ENCODE measurements at places on chromosomes 13 and 19.
A peak's percentile ranks its signal among the peaks of the same experiment; 100 is the strongest.

DNA sequence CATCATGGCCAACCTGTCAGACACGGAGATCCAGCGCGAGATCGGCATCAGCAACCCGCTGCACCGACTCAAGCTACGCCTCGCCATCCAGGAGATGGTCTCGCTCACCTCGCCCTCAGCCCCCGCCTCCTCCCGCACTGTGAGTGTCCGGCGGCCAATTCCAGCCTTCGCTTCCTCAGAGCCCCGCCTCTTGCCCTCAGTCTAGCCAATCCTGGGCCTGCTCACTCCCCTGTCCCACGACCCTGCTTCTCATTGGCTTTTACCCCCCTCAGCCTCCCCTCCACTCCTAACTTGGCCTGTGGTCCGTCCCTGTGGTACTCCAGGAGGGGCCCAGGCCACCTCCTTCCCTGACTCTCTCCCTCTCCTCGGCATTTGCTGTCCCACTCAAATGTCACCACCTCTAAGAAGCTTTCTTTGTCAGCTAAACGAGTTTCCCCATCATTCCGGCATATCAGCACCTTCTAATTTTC is 12.3 kb downstream of the HRC start:
- DNase-seq, result peak; percentile 97

GRCh38 chr13:76397413-76397812 is 488.8 kb downstream of the KCTD12 start:
- no peak for DNase-seq

GRCh38 chr13:28582225-28582891 is 76.6 kb upstream of the POMP start:
- no peak for DNase-seq

DNA sequence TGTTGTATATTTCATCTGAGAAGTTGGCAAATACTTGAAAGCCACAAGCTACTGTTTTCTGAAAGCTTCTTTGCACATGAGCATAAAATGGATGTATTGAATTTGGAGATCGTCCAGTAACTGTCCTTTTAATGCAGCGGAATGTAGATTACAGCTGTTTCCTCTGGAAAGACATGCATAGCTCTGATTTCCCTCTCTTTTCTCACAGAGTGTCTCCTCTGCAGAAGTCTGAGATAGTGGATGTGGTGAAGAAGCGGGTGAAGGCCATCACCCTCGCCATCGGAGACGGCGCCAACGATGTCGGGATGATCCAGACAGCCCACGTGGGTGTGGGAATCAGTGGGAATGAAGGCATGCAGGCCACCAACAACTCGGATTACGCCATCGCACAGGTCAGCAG is 283.0 kb downstream of the SHISA2 start:
- no peak for DNase-seq

GRCh38 chr13:42968906-42969305 is 23.1 kb downstream of the EPSTI1 start:
- DNase-seq, result peak; percentile 41

- no peak for DNase-seq
Measured at GRCh38 chr13:111232191-111232590, 88.3 kb upstream of the TEX29 start.

DNA sequence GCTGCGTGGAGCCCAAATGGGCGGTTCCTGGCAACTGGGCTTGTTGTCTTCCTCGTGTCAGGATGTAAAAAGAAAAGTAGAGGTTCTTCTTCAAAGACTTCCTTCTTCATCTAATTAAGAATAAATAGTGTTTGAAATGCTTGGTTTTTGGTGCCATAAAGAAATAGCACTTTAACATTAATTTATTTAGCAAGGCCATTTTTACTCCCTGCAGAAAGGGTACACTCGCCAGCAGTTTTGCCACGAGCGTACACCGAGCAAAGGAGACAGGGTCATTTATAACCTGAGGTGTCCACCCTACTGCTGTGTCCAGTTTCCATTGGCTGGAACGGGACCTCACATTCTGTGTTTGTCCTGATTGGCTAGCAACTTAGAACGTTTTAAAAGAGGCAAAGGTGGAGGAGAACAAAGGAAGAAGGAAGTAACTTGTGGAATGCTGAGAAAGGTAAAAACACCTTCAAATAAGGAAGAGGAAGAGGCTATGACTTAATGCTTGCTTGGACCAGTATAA is 21.8 kb upstream of the OR10H1 start:
- DNase-seq, result no peak

- no peak for DNase-seq
Measured at GRCh38 chr13:98665638-98665995, 86.9 kb downstream of the SLC15A1 start.

DNA sequence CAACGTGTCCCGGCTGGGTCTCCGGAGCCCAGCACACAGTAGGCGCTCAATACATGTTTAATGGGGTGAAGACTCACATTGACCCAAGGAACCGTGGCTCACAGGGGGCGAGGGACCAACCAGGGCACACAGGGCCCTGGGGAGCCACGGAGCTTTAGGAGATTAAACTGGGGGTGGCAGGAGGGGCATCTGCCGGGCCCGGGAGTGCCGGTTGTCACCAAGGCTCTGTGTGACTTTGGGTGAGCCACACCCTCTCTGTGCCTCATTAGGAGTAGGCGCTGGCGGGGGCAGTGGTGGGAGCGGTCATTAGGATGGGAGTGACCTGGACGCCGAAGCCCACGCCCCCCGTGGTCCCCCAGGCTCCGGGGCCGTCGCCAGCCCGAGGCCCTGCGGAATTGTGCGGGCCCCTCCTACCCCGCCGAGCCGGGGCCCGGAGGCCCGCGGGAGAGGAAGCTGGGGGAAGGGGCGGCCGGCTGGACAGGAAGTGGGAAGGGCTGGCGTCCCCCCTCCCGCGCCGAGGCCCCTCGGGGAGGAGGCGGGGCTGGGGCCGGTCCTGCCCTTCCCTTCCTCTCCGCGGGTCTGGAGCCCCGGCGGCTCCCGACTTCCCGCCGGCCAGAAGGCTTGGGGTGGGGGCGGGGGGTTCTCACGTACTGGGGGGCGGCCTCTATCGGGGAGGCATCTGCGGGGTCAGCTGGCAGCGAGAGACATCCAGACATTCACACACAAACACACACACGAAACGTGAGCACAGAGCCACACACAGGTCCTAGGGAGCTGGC is 1.8 kb upstream of the SSBP4 start:
- DNase-seq, result peak; percentile 91

GRCh38 chr19:38933544-38933943 is 2.8 kb downstream of the MRPS12 start:
- DNase-seq, result no peak

DNA sequence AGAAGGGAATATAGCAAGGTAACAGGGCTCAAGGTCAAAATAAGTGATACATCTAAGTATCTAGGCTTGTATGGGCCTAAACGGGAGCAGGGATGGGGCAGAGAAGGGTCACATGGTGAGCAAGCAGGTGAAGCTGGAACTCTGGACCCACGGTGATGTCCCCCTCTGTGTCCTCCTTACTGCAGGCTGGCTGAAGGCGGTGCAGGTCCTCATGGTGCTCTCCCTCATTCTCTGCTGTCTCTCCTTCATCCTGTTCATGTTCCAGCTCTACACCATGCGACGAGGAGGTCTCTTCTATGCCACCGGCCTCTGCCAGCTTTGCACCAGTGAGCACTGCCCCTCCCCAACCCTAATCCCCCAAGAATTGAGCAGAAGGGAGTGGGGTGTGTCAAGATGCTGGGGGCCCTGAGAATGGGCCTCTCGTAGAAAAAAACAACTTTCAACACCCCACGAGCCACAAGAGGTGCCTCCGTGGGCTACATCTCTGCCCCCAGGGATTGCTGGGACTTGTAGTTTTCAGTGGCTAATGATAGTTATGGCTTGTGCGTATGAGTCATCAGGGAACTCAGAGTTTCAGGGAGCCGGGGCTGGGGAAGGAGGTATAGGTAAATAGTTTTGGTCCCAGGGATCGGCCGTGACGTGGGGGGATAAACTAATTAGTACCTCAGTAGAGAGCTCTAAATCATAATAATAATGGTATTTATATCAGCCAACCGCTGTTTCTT is 4.0 kb downstream of the EMP3 start:
- DNase-seq, result no peak

- DNase-seq, result peak; percentile 70
Measured at GRCh38 chr19:41233748-41234240, 14.8 kb downstream of the AXL start.

DNA sequence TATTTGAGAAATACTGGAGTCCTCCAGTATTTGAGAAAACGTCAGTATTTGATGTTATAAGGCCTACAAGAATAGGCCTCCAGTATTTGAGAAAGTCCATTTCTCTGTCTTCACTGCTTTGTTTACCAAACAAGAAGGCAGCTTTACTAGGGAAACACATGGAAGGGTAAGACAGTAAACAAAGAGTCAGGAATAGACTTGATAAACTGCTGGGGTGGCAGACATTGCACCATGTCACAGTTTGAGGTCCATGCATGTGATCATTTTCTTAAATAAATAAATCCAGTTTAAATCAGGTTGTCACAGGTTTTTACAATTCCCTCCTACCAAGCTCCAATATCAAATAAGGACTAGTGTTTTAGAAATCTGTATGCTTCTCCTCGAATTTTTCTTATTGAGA is 1431.0 kb upstream of the SPRY2 start:
- no peak for DNase-seq

Measured in right cardiac atrium (tissue), 5 donors.